HFFc6 (cell line): ENCODE measurements at places on chromosomes 16 and 17. TPM values are rescaled to one million over a fixed set of nuclear protein-coding genes. Genes with fewer than 3 reads are reported as not detected.

Gene RAB37
- total RNA-seq = 0.11 TPM in 1 of 3 replicates, not detected in the others

Gene HID1
- 0.55 and 0.57 TPM in 2 replicates for total RNA-seq

Gene P2RX1
- total RNA-seq = 0.07 TPM in 1 of 3 replicates, not detected in the others

Gene ATAD5
- total RNA-seq = 2.0 to 4.6 TPM (median 4.0 TPM) in 3 replicates

Gene SNX20
- total RNA-seq = not detected in 3 replicates

Gene WNT9B
- not detected in 3 replicates for total RNA-seq

Gene SOX9
- 0.98 to 4.2 TPM (median 3.2 TPM) in 3 replicates for total RNA-seq

Gene PTGES3L
- total RNA-seq = 1.2 to 1.4 TPM (median 1.3 TPM) in 3 replicates
